ENCODE measurements at places on chromosomes 6 and 20.

GRCh38 chr6:111447051-111447450, 36.0 kb downstream of the REV3L start:
- no peak for DNase-seq

- DNase-seq = no peak
Observed at GRCh38 chr6:31363811-31364210, 6.8 kb upstream of the HLA-B start.

DNA sequence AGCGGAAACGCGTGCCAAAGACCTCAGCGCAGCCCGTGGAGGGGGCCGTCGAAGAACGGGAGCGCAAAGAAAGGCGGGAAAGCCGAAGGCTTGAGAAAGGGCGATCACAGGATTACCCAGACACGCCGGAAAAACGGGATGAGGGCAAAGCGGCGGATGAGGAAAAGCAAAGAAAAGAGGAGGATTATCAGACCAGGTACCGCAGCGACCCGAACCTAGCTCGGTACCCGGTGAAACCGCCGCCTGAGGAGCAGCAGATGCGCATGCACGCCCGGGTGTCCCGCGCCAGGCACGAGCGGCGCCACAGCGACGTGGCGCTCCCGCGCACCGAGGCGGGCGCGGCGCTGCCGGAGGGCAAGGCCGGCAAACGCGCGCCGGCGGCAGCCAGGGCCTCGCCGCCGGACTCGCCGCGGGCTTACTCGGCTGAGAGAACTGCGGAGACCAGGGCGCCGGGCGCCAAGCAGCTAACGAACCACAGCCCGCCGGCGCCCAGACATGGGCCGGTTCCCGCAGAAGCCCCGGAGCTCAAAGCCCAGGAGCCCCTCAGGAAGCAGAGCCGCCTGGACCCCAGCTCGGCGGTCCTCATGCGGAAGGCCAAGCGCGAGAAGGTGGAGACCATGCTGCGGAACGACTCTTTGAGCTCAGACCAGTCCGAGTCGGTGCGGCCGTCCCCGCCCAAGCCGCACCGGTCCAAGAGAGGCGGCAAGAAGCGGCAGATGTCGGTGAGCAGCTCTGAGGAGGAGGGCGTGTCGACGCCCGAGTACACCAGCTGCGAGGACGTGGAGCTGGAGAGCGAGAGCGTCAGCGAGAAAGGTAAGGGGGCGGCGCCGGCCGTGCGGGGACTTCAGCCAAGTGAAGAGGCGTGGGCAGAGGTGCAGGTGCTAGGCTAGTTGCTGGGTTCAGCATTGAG, 296.2 kb downstream of the RIMS1 start:
- no peak for DNase-seq

- no peak for DNase-seq
Observed at GRCh38 chr6:125354649-125355048, 52.9 kb upstream of the HDDC2 start.

GRCh38 chr20:48821261-48821920, 6.4 kb downstream of the PREX1 start:
- no peak for DNase-seq

- DNase-seq = no peak
Observed at GRCh38 chr6:86775893-86776292, 161.4 kb upstream of the HTR1E start.

GRCh38 chr20:1313236-1313964, 15.5 kb downstream of the SDCBP2 start:
- peak; percentile 65 for DNase-seq

DNA sequence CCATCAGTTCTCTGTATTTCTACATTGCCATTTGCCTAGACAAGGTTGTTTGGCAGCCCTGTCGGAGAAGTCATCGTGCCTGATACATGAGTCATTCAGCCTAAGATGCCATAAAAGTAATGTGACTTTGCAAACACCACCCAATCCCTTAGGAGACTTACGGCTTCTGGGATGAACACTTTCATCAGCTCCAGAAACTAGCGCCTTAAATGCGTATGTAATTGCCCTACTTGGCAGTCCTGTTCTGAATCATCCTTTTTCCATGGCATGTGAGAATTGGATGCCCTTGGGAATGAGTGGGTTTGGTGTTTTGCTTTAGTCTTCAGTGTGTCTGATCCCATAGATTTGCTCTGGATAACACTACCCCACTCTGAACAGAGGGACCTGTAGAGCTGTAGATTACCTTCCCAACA, 158.5 kb downstream of the SASH1 start:
- DNase-seq = no peak

GRCh38 chr6:15384901-15385300, 139.0 kb downstream of the JARID2 start:
- no peak for DNase-seq

DNA sequence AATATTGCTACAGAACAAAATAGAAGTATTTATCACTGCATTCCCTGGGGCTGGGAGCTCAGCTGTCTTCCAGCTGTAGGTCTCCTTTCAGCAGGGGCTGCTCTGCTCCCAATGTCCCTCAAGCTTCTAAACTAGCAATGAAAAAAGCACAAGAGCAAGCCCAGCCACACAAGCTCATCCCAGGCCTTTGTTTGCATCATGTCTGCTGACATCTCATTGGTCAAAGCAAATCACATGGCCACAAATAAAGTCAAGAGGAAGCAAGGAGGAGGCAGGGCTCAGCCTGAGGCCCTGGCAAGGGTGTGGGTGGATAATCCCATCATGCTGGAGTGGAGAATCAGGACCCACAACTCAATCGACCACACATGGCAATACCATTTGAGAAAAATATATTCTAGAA, 2.2 kb upstream of the BFSP1 start:
- DNase-seq = no peak

GRCh38 chr6:138454981-138455706, 44.1 kb downstream of the NHSL1 start:
- DNase-seq = peak; percentile 38

GRCh38 chr20:62940875-62941274, 2.9 kb downstream of the GID8 start:
- no peak for DNase-seq

DNA sequence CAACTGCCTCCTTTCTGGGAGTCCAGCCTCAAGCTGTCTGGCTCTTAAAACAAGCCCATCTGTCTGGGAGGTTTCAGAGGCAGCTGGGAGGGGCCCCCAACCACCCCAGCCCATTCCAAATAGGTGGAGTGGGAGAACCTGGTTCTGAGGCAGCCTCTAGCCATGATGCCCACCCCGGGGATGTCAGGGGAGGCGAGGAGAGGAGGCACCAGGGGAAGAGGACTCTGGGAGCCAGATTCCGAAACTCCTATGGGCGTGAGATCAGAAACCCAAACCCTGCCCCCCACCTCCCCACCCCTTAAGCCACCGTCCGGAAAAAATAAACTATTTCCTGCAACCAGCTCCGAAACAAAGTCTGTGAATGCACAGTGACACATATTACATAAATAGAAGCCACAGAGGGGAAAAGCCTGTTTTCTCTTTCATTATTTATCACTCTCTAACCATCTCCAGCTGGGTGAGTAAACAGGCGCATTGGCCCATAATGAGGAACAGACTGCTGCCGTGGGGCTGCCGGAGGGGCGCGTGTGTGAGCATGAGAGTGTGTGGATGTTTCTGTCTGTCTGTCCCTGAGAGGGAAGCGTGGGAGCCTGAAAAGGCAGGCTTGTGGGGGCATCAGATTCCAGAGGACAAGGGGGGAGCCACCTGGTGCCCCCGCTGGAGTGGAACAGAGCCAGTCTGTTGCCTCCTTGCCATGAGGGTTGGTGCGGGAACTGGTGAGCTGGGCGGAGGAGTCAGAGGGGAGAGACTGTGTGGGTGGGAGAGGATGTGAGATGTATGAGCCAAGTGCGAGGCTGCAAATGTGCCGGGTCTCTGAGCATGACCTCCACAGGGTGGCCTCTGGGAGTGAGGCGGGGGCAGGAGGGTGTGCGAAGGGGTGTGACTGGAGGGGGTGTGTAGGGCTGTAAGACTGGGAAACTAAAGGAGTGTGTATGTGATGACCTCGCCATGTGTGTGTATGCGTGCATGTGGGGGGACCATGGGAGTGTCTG, 14.3 kb upstream of the FOXP4 start:
- DNase-seq = peak; percentile 69

DNA sequence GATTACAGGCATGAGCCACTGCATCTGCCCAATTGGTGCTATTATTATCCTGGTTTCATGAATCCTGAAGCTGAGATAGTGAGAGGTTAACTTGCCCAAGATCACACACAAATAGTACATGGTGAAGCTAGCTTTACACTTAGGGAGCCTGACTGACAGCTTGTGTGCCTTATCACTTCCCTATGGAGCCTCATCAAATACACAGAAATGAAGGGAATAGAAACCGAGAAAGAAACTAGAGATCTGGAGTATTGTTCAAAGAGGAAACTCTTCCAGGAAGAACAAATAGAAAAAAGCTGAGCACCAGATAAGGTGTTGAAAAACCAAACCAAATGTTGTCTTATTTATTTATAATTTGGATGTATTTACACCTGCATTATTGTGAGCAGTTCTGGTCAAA, 155.0 kb upstream of the CITED2 start:
- no peak for DNase-seq

- no peak for DNase-seq
Observed at GRCh38 chr6:3026791-3027626, 27.3 kb downstream of the NQO2 start.

- DNase-seq = no peak
Observed at GRCh38 chr20:10077886-10078285, 43.1 kb downstream of the ANKEF1 start.

- DNase-seq = no peak
Observed at GRCh38 chr6:46704562-46704961, 16.9 kb downstream of the TDRD6 start.

DNA sequence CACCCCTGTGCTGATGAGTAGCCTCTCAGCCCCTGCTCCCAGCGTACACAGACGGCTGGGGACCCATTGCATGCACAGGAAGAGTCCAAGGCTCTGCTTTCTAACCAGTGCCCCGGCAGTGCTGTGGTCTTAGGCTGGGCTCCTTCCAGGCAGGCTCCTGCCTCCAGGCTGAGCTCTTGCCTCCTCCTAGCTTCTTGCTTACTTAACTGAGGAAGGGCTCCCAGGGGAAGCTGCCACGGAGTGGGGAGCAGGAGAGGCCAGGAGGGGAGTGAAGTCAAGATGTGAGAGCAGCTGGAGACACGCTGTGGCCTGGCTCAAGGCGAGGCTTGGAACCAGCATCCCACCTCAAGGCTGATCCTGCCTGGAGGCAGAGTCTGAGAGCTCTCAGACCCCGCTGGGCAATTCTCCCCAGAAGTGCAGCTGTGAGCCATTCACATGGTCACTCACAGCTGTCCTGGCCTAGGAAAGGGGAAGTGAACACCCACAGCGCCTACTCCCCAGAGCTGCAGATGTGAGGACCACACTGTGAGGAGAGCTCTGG, 141.0 kb downstream of the TBXT start:
- no peak for DNase-seq

- DNase-seq = no peak
Observed at GRCh38 chr20:50628332-50628731, 63.0 kb downstream of the RIPOR3 start.

DNA sequence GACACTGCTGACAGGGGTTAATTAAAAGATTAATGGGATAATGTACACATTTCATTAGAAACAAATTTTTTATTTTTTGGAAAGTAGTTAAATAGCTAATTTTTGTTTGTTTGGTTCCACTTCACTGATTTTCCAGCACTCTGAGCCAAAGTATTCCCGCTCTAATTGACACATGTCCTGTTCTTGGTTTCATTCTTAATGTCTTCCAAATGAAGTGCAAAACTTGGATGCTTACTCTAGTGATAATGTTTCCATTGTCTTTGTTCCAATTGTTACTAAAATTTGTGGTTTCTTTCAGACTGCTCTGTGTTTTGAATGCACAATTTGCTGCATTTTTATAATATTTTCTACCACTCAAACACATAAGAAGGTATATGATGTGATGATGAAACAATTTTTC, 794.3 kb downstream of the PHF3 start:
- DNase-seq = no peak

All from stimulated activated CD4-positive, alpha-beta T cell treated with anti-CD3 and anti-CD28 coated beads, Interleukin-12 subunit alpha, Interleukin-12 subunit beta, amount 100 ng/mL, for 4 hours (primary cell).